ENCODE measurements at places on chromosomes 5 and 9.

- DNase-seq, result no peak
Measured at GRCh38 chr5:81241001-81241400, 7.9 kb downstream of the CKMT2 start.

DNA sequence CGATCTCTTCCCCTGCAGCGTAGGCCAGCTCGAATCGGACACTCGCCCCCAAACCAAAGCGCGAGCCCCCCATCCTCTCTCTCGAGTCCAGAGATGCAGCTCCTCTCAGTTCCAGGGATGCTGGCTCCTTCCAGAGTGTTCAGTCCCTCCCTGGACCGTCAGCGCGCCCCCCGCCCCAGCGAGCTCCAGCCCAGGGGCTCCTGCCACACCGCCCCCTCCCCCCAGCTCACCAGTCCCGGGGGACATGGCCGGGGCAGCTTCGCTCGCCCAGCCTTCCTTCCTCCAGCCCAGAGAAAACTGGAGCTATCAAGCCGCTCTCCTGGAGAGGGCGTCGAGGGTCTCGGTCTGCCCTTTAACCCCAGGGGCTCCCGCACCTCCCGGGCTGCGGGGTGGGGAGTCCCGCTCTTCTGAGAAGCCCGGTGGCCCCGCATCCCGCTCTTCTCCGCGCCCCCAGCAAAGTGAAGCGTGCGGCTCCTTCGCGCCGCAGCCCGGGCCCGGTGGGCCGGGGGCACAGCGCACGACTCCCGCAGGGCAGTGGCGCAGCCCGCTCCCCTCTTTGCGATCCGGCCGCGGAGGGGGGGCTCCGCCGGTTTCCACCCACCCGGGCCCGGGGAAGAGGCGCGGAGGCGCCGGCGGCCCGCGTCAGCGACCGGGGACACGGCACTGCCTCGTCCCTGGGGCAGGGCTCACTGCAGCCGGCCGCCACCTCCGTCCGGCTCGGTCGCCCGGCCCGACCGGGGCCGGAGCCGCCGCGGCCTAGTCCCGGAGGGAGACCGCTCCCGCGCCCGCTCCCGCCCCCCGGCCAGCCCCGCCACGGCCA lies 587 bp downstream of the MIER3 start:
- peak; percentile 3 for DNase-seq

- no peak for DNase-seq
Measured at GRCh38 chr5:170145462-170145861, 39.8 kb downstream of the FOXI1 start.

DNA sequence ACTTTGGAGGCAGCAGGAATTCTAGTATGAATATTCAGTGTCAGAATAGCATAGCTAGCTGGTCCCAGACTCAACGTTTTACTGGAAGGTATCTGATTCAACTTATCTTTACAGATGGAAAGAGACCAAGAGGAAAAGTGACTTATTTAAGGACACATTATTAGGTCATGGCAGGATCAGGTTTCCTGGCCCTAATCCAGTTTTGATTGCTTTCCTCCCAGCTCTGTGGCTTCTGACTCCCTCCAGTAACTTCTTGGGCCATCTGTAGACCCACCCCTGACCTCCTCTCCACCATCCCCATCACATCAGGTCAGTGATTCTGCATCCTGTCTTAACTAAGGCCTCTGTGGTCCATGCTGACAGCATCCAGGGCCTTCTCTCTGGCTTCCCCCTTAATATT lies 38.4 kb downstream of the SH3TC2 start:
- DNase-seq, result no peak

DNA sequence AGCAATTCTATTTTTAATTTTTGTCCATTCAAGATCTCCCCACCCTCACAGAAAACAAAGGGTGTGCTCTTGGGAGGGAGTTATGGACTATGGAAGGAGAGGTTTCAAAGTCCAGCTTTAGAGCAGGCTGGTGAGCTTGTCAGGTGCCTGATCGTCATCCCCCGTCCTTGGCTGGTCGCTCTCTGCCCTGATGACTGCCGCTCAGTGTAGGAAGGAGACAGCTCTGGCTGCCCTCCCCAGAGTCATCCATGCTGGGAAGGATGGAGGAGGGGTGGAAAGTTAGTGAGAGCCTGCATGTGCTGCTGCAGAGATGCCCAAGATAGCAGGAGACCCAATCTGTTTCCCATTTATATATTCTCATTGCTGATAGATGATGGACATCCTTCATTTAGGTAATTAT lies 96.6 kb downstream of the NLN start:
- DNase-seq, result no peak

GRCh38 chr9:107869111-107869510 lies 379.5 kb upstream of the KLF4 start:
- DNase-seq, result no peak

DNA sequence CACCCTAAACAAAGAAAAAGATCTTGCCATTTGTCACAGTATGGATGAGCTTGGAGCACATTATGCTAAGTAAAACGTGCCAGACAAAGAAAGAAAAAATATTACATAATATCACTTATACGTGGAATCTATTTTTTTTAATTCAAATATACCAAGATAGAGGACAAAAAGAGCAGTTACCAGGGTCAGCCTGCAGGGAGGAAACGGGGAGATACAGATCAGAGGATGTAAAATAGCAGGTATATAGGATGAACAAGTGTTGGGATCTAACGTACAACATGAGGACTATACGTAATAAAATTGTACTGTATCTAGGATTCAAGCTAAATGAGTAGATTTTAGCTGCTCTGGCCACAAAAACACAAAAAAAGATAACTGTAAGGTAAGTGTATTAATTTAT lies 247.5 kb downstream of the TMEM161B start:
- no peak for DNase-seq

DNA sequence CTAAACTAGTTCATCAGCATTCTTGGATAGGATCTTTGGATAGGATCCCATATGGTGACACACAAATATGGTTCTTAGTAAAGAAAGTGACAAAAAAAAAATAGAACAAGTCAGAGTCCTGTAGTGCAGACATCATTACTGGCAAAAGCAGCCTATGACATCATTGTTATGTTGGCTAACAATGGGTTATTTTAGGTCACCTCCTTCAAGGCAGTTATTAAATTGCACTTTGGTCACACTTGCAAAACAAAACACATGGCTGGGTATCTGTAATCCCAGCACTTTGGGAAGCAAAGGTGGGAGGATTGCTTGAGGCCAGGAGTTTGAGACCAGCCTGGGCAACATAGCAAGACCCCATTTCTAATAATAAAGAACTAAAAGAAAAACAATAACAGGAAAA lies 185.9 kb downstream of the KIAA0825 start:
- DNase-seq, result no peak

DNA sequence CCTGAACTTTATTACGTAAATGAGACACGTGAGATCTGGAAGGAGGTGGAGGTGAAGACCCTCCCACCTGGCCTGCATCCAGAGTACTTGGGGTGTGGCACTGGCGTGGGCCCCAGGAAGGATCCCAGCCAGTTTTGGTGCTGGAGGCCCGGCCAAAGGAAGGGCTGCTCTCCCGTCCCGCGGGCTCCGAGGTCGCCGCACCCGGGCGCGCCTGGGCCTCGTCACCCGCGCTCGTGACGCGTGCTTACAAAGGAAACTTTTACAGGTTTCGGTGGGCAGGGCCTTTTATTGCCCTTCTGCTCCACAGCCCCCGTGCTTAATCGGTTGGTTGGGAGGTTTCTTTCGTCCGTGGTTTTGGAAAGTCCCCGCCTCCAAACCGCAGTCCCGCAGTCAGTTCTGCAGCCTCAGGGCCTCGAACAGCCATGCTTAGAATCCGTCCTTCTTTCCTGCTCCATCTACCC lies 29.2 kb downstream of the CDKN2A start:
- DNase-seq, result no peak

Data from amniotic stem cell (primary cell).